ENCODE measurements at places on chromosomes 11 and 22.
A peak's percentile ranks its signal among the peaks of the same experiment; 100 is the strongest.

DNA sequence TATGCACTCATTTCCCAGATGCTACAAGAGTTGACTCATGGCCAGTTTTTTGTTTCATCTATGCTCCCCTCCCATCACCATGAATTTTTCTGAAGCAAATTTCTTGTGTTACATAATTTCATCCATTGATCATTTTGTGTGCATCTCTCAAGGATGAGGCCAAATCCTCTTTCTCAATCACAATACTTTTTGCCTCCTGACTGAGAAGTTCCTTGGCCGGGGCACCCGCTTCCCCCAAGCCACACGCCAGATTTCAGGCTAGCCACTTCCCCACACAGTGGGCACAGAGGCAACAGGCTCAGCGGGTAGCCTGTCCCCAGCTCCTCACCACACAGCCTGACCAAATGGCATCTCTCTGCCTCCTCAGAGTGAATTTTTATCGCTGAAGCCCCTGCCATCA, 9.8 kb upstream of the DSCAML1 start:
- DNase-seq, result no peak

- peak; percentile 32 for DNase-seq
Observed at GRCh38 chr22:33274214-33275072, 216.3 kb upstream of the SYN3 start.

- no peak for DNase-seq
Observed at GRCh38 chr11:134022748-134023147, 46.1 kb upstream of the JAM3 start.

DNA sequence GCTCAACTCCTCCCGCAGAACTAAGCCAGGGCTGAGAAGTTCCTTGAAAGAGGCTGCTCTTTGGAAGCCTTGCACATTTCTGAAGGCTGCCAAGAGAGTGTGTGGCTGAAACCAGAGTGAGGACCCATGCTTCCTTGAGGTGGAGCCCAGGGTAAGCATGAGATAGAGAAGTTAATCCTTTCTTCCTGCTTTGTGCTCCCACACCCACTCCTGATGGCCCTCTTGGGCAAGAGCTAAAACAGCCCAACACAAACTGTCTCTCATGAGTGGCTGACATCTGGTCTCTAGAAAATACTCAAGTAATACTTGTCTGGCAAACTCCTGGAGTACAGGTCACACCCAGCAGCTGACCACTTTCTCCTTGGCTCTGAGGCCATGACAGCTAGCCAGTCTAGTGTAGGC, 523.7 kb downstream of the INSC start:
- DNase-seq, result no peak

GRCh38 chr22:44648821-44649565, 53.0 kb upstream of the PRR5 start:
- DNase-seq, result no peak

DNA sequence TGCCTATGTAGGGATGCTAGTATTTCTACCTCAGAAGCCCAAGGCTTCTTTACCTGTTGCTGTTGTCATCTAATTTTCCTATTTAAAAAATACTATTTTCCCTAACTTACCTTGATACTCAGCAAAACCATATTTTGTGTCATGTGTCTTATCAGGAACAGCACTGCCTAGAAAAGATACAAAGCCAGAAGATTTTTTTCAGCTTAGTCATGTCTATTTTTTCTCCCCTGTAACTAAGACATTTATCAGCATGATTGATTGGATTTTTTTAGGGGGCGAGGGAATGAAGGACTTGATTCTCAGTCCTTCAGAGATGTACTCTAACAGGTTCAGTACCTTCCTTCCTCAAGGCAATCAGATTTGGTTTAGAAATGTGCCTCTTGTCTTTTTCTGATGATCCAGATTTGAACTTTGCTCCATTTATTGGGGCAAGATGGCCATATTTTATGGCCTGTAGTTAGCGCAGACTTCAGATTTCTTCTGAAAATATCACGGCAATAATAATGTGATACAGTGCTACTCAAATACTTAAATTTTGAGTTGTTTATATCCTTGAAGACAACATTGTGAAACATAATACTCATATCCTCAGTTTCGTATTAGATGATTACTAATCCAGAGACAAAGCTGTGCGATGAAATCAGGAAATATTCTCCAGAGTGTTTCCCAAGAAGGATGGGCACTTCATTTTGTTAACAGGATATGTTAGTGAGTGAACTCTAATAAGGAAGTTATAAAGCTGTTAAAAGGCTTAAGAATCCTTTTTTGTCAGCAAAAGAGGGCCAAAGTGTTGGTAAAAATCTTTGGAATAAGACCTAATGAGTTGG, 3.8 kb upstream of the PIK3IP1 start:
- DNase-seq, result no peak

DNA sequence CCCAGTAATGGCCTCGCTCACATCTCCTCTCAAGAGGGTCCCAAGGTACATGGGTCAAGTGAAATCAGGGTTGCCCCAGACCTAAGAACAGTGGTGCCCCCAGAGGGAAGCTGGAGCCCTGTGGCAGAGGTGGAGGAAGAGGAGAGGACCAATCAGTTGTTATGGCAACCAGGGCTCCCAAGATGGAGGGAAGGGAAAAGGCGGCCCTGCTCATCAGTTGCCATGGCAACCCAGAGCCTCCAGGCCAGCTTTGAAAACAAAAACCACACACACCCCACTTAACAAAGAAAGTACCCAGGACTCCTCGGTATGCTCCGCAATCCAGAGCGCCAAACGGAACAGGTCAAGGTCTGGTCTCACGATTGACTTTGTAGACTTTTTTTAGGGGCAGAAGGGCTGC, 53.5 kb upstream of the SLC35C1 start:
- DNase-seq, result no peak

DNA sequence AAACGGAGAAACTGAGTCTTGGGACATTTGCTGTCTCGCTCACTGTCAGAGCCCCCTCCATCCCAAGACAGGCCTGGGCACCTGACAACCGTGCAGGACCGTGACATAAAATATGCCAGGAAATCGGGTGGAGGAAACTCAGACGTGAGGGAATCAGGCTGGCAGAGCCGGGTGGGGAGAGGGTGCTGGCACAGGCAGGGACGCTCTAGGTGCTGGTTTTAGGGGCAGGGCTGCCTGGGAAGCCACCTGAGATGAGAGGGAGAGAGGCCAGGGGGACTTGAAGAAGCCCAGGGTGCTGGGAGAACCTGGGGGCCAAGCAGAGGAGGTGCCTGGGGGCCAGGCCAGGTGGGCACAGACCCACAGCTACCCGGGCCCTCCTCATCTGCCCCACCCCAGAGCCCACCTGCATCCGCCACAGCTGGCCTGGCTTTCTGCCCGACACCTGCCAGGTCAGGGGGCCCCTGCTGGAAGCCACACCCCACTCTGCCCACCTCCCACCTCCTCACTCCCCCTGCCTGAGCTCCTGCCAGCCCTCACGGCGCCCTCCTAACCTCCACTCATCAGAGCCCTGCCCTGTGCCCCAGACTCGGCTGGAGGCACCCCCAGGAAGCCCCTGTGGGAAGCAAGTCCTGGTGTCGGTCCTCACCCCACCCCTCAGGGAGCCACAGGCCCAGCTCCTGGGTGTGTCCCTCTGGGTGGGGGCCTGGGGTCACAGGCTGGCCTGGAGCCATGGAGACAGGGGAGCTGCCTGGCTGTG, 27.3 kb upstream of the MUC5AC start:
- DNase-seq, result no peak

GRCh38 chr22:49303781-49304461, 523.8 kb downstream of the BRD1 start:
- DNase-seq, result no peak

DNA sequence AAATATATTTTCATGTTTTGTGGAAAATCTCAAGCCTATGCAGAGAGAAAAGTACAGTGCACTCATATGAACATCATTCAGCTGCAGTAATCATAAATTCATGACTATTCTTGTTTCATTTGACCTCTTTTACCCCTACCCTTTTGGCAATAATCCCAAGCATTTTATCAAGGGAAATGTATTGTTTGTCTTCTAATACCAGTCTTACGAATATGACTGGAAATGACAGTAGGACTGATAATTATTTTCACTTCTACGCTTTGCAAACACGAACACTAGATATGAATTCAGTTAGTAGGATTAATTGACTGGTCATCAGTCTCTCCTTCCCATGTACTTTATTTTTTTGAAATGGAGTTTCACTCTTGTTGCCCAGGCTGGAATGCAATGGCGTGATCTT, 90.3 kb downstream of the MTMR3 start:
- no peak for DNase-seq

GRCh38 chr11:1520663-1521267, 34.2 kb upstream of the MOB2 start:
- no peak for DNase-seq

DNA sequence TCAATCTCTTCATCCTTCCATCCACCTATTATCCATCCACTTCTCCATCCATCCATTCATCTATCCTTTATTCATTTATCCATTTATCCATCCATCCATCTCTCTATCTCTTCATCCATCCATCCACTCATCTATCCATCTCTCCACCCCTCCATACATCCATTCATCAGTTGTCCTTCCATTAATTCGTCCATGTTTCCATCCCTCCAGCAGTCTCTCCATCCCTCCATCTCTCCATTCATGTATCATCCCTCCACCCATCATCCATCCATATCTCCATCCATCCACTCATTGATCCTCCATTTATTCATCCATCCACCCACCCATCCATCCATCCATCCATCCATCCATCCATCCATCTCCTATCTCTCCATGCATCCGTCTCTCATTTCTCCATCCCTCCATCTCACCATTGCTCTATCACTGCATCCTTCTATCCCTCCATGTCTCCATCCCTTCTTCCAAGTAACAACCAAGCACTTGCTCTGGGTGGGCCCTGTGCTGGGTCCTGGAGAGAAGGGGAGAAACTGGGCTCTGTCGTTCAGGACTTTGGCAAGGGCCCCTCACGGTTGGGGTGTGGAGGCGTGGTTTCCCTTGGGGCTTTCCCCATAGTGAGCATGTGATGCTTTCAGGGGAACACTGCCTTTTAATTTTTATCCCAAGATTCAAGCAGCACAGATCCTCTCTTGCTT, 43.3 kb downstream of the SMIM38 start:
- no peak for DNase-seq

- no peak for DNase-seq
Observed at GRCh38 chr11:121376130-121376529, 76.0 kb upstream of the SORL1 start.

DNA sequence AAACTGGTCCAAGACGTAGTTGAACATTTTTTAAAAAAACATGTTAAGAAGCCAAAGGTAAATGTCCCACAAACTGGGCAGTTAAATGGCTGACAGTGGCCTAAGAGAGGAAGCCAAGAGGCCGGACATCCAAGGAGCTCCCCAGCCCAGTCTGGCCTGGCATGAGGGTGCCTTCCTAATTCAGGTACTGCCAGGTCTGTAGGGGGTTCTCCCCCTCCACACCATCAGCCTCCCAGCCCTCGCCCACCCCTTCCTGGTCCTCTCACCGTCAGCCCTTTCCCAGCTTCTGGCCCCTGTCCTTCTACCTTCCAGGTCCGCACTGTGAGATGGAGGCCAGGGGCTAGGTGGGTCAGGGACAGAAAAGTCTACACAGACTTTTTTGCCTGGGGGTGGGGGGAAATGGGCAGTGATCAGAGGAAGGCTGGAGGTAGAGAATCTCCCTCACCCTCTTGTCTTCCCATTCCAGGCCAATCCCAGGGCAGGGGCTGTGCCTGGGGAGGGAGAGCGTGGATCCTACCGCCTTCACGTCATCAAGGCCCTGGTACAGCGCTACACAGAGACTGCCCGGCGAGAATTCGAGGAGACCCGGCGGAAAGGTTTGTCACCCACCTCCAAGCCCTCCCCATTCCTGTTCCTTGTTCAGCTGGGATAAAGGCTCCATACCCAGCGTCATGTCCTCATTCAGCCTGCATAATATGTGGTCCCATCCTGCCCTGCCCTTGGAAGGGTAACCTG, 6.0 kb downstream of the ART5 start:
- DNase-seq, result no peak
